Substantia nigra (tissue), 51 donors: ENCODE measurements at places on chromosomes 5 and 9.

DNA sequence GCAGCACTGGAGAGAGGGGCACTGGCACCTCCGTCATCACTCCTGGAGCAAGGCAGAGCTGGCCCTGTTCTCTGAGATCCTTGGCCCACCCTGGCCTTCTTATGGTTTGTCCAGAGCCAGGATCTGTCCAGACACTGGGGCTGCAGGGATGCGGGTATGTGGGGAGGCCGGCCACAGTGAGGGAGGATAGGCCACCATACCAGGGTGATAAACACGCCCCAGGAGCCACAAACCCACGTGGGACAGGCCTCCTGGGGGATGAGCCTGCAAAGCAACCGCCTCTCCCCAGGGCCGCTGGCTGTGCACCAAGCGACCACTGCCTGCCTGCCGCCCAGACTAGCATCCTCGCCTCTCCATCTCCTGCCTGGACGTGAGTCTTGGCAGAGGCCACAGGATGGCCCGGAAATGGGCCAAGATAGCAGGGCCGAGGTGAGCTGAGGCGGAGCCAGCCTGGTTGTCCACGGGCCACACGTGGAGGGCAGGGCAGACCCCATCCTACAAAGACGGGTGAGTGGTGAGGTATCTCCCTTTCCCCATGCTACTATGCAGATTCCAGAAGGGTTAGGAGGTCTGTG, 4.5 kb downstream of the OBP2A start:
- no peak for DNase-seq

DNA sequence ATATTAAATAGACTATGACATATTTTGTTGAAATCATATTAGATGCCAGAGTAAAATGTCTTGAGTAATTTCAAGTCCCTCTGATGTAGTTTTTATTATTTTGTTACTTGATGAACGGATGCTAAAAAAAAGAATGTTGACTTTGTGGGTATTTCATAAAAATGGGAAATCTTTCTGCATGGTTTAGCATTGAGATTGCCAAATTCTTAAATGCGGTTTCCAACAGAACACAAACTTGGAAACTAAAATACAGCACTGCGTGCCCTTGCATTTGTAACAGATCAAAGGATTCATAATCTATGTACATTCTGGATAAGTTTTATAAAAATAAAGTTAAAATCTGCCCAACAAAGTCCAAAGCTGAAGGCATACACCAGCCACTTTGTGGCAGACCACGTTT, 425.5 kb upstream of the DAB2 start:
- no peak for DNase-seq

DNA sequence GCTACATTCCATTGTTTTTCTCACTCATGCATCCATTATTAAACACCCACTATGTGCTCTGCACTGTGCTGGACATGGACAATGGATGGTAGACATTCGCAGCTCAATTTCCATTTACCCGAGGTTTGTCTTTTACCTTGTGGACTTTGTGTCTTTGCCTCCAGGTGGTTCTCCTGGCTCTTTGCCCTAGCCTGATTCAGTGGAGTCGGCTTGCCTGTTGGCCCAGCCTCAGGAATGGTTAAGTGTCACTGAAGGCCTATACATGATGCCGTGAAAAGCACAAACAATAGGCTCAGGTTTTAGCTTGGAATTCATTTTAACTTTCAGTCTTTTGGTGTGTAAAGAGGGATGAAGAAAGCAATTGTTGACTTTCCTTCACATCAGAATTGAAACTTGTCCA, 16.5 kb upstream of the DMRT3 start:
- no peak for DNase-seq

DNA sequence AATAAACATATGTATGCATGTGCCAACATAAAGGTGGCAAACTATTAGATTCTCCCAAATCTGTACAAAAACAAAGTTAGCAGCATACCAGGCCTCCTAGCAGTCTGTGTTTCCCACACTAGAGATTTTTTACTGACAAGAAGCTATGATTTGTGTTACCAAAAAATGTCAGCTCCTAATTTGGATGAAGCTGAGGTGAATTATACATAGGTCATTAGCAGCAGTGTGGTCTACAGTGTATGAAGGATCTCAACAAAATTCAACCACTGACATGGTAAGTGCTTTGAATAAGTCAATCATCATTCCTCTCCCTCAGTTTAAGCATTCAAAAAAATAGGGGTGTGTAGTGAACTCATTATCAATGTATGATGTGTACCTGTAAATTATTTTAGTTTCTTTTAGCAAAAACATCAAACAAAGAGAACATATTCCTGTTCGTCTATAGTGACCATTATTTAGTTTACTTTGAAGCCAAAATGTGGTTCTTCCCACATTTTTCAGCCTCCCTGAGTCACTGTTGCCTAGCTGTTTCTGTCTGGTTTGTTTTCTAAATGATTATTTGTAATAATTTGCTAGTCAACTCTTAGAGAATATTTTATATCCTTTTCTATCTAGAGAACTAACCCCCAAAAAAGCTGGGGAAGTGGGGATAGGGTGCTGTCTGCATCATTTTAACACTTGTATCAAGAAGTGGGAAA, 52.1 kb upstream of the RGMB start:
- no peak for DNase-seq

DNA sequence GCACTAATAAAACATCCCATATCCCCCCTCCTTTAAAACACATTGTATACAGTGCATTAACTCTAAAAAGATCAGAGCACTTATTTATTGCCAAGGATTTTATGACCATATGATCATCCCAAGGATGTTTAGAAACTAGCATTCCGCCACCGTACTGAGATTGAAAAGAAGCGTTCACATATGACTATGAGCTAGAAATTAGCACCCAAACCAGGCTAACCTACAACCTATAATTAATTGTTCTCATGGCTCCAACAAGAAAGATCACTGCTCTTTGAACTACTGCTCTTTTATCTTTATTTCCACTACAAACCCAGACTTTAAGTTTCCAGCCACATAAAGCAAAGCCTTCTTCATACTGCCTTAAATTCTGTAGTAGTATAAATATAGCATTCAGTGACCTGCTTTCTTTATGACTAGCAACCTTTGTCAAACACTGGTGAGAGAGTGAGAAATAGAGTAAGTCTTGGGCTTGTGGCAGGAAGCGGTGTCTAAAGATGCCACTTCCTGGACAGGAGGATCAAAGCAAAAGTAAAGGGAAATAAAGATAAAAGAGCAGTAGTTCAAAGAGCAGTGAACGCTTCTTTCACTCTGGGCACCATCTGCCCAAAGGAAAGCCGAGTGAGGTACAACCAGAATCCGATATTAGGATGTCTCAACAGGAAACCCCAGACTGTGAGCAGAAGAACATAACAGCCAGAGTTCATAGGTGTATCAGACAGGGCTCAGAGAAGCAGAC, 151.1 kb upstream of the ERCC6L2 start:
- DNase-seq, result no peak
